Activated CD4-positive, alpha-beta T cell treated with anti-CD3 and anti-CD28 coated beads, Interleukin-2, amount 10 ng/mL, durations not matched to agents 24 days and 14 days (primary cell): ENCODE measurements at places on chromosomes 1 and 21. TPM values are rescaled to one million over a fixed set of nuclear protein-coding genes. Genes with fewer than 3 reads are reported as not detected.
A peak's percentile ranks its signal among the peaks of the same experiment; 100 is the strongest.

GRCh38 chr1:21899987-21900386 lies 37.1 kb downstream of the HSPG2 start:
- DNase-seq, result no peak

- no peak for DNase-seq
Measured at GRCh38 chr1:168520832-168521231, 23.0 kb downstream of the XCL2 start.

Gene MACF1
- 203 and 204 TPM in 2 replicates for total RNA-seq

GRCh38 chr21:34950980-34951379 lies 98.1 kb downstream of the RUNX1 start:
- DNase-seq, result no peak

GRCh38 chr1:7842517-7842916 lies 10.3 kb downstream of the UTS2 start:
- no peak for DNase-seq

DNA sequence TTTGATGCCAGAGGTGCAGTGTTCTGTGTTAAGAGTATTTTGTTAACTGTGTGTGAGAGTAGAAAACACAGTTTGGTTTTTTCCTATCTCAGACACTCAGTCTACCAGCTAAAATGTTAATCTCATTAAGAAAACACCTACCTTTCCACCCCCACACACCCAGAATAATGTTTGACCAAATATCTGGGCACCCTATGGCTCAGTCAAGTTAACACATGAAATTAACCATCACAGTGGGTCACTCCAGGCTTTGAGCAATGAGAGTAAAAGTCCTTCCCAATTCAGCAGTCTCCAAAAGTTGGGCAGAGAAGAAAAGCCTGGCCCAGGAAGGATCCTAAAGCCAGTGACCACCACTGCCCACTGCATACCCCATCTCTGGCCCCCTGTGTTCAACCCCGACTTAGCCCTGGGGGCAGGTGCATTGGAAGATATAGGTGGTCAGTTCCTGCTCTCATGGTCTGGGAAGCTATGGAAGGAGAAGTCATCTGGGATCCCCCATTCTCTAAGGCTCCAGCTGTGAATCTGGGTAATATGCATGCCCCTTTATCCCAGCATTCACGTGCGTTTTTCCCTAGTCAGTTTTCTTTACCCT lies 50.2 kb upstream of the CSF3R start:
- no peak for DNase-seq

DNA sequence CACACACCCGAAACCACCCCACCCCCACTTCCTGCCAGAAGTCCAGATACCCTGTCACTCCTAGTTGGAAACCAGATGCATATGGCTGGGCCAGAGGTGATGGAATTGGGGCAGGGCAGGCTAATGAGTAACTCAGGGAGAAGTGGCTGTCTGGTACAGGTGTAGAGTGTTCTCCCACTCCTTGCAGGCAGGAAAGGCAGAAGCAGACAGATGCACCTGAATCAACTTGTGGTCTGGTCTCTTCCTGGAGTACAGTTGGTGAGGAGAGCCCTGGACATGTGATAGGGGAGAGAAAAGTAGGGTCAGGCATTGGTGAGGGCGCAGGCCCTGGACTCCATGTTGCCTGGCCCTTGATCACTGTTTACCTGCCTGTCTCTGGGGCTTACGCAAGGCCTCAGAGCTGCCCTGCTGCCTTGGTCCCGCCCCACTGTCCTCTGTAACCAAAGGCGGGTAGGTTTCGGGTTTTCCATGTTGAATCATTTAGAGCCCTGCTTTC lies 2.5 kb downstream of the CGN start:
- peak; percentile 64 for DNase-seq

GRCh38 chr1:157005965-157006364 lies 39.6 kb downstream of the ARHGEF11 start:
- no peak for DNase-seq

Gene AURKAIP1
- 142 and 146 TPM in 2 replicates for total RNA-seq

GRCh38 chr1:92486251-92487077 lies at the start of gene GFI1:
Gene GFI1, minus strand, starts transcription at chr1:92486925. Its CDS starts 3,438 bp downstream, at chr1:92483487.
- DNase-seq, result peak; percentile 91

- no peak for DNase-seq
Measured at GRCh38 chr1:84370831-84371394, 27.4 kb upstream of the DNASE2B start.

Gene RPE65
- not detected in 2 replicates for total RNA-seq

Gene GPR61
- total RNA-seq, result 0.14 TPM in 1 of 2 replicates, not detected in the other

- no peak for DNase-seq
Measured at GRCh38 chr1:226813671-226814591, 56.5 kb upstream of the PSEN2 start.

DNA sequence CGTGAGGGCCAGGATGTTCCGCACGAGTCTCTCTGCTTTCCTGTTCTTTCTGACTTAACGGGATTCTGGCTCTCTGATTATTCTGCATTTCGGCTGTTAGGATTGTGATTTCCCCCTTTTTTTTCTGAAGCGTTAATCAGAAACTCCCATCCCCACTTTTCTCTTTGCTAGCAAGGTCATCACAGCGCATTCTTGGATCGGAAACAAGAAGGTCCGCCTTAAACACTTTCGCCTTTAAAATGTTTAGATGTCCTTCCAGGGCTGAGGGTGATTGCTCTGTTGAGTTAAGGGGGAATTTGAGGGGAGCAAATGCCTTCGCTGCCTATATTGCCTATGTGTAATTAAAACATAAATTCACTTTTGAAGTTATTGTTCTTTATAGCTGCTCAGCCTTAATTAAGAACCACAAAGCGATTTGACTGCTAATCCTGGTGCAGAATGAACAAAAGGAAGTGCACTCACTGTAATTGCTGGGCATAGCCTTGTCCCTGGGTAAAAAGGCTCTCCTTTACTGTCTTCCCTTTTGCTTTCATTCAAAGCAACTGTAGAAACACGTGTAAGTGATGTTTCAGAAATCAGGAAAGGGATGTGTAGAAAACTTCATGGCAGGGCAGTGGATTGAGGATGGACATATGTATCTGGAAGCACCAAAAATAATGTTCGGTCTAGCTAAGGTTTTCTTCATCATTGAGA lies 1.2 kb downstream of the LAMC1 start:
- DNase-seq, result no peak

DNA sequence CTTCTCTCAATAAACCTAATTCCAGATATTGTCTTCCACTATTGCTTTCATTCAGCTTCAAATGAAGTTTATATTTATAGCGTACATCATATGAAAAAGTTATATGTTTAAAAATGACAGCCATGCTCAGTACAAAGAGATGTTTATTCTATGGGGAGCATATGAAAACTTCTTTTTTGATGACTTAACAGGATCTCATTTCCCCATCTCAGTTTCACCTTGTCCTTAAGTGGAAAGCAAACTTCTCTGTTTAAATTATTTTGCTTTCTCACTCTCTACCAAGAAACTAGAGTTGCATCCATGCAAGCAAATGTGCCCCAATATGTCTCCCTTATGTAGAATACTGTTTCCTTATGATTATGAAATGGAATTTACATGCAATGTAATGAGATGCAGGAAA lies 799.5 kb upstream of the RGS18 start:
- no peak for DNase-seq

DNA sequence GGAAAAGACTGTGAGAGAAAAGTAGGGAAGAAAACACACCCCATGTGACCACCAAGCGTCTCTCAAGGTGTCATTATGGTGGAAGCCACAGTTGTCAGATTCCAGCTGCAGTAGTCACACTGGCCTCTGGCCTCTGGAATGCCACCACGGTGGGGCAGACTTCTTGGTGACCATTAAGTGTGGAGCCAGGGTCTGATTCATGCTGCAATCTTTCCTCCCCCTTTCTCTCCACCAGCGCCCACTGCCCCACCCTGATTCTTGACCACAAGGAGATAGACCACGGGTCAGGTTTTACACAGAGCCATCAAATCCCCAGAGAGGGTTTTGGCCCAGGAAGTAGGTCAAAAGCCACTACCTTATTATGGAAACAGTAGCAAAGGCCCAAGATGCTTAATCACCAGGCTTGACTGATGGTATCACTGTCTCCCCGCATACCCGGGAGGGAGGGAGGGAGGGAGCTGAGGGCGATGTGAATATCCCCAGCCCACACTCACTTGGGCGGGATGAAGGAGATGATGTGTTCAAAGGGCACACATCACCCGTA lies 52.7 kb upstream of the GRHL3 start:
- DNase-seq, result no peak

DNA sequence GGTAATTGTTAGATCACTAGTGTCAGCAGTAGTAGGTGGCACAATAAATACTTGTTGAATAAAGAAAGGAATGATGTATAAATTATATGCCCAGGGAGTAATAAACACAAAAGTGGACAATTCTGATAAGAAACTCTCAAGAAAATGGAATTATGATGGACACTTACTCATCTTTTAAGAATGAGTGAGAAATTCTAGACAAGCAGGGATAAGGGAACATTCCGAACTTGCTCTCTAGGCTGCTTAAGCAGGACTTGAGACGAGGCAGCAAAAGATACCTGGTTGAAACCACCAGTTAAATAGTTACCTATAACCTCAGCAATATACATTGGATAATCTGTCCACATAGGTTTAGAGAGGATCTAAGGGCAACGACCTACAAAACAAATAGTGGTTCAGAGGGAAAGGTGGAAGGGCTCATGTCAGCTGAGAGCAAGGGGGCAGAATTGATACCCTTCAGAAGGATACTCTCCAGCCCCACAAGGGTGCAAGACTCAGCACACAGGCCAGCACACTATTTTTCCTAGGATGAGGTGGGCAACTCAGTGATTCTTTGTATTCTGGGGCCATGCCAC lies 46.3 kb downstream of the XCL2 start:
- DNase-seq, result no peak

GRCh38 chr1:86741947-86742572 lies 37.7 kb downstream of the SH3GLB1 start:
- peak; percentile 72 for DNase-seq

GRCh38 chr1:223645903-223646302 lies 19.6 kb downstream of the CAPN8 start:
- no peak for DNase-seq

GRCh38 chr1:202069662-202070061 lies 53.1 kb upstream of the GPR37L1 start:
- DNase-seq, result no peak

Gene ATP1A2
- total RNA-seq, result not detected in 2 replicates

Gene SYNC
- total RNA-seq, result not detected in 2 replicates

Gene LCE3E
- total RNA-seq, result not detected in 2 replicates

DNA sequence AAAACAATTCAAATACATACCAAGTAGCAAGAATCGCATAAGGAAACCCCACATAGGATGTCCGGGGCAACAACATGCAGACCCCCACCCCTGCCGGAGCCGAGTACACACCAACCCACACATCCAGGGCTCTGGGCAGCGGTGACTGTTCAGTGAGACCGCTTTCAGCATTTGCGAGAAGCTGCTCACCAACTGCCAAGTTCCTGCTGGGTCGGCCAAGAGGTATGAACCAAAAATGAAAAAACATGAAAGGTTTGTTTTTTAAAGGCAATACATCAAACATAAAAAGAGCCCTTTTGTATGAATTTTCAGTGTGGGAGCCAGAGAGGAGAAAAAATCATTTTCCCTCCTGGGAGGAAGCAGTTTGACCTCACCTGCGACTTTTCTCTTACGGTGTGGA lies 92.3 kb downstream of the SIM2 start:
- DNase-seq, result no peak

GRCh38 chr1:74731399-74732052 lies 1.3 kb downstream of the CRYZ start:
- DNase-seq, result no peak

DNA sequence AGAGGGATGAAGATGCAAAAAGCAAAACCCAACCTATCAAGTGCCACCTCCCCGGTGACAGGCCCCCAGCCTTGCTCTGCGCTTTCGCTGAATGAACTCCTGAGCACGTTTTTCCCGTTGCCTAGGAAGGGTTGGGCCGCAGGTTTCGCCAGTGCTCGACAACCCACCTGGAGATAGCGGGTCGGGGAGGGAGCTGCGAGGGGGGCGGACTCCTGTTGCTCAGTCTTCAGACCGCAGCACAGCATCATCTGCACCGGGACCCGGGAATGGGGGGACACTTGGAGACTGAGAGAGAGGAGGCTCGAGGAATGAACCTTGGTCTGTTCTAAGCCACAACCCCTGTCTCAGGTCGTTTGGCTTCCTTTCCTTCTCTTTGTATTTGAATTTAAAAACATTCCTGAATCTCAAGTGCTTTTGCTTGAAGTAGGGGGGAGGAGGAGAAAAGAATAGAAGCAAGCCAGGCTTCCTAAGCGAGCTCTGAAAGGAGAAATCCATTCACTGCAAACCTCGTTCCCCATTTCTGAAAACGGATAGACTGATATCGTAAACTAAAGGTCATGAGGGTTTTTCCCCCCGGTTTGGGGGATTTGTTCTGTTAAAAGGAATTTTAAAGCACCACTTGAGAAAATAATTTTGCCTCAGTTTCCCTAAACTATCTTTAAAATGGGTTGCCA lies 1.2 kb downstream of the AK5 start:
- DNase-seq, result peak; percentile 65

- no peak for DNase-seq
Measured at GRCh38 chr1:153586347-153586746, 20.7 kb upstream of the S100A2 start.

Gene EVA1B
- total RNA-seq, result 7.5 and 9.0 TPM in 2 replicates

Gene OR2T6
- total RNA-seq, result not detected in 2 replicates

- no peak for DNase-seq
Measured at GRCh38 chr1:243974451-243975292, 76.4 kb upstream of the ZBTB18 start.

- no peak for DNase-seq
Measured at GRCh38 chr1:92837062-92837461, 5.2 kb downstream of the RPL5 start.

Gene ARHGEF16
- not detected in 2 replicates for total RNA-seq

GRCh38 chr1:77948841-77949424 lies 29.9 kb downstream of the FUBP1 start:
- no peak for DNase-seq

Gene IFI44L
- total RNA-seq, result 23.5 and 26.0 TPM in 2 replicates

Gene RHEX
- total RNA-seq, result not detected in 2 replicates

DNA sequence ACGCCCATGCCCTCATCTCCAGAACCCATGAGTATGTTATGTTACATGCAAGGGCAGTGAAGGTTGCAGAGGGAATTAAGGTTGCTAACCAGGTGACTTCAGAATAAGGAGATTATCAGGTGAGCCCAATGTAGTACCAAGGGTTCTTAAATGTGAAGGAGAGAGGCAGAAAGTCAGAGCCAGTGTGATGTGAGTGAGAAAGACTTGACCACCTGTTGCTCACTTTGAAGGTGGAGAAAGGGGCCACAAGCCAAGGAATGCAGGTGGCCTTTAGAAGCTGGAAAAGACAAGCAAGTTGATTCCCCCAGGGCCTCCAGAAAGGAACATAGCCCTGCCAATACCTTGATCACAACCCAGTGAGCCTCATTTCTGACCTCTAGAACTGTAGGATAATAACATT lies 84.7 kb upstream of the CLDN14 start:
- DNase-seq, result no peak

Gene SAMD11
- not detected in 2 replicates for total RNA-seq

DNA sequence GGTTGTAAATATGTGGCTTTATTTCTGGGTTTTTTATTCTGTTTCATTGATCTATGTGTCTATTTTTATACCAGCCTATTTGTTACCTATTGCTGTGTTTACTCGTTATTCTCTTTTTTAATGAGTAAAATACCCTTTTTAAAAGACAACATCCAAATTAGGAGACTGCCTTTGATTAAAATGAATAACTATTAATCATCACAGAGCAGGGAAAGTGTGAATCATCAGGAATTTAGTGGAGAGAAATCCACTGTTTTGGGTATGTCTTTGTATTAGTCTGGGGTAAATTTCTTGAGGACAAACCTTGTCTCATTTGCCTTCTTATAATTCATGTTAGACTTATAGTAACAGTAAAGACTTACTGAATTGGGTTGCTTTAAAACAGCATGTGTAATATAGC lies 12.1 kb downstream of the DISC1 start:
- DNase-seq, result no peak

GRCh38 chr1:162984699-162985098 lies 84.5 kb upstream of the RGS4 start:
- no peak for DNase-seq

GRCh38 chr1:221439008-221439746 lies 302.7 kb downstream of the DUSP10 start:
- DNase-seq, result peak; percentile 81

Gene SMAP2
- total RNA-seq, result 156 and 157 TPM in 2 replicates
